Ascending aorta (tissue), 2 donors: ENCODE measurements at places on chromosomes 7 and 10.

- H3K27me3 ChIP-seq = no peaks in the 10 kb centered on the region
- no peak overlapping the region for H3K4me3 ChIP-seq
- DNase-seq = no peak
- H3K36me3 ChIP-seq = no peaks in the 10 kb centered on the region
- H3K4me1 ChIP-seq = no peaks in the 10 kb centered on the region
- H3K27ac ChIP-seq = no peak overlapping the region
Observed at GRCh38 chr7:112358513-112358912, 91.7 kb upstream of the IFRD1 start.

DNA sequence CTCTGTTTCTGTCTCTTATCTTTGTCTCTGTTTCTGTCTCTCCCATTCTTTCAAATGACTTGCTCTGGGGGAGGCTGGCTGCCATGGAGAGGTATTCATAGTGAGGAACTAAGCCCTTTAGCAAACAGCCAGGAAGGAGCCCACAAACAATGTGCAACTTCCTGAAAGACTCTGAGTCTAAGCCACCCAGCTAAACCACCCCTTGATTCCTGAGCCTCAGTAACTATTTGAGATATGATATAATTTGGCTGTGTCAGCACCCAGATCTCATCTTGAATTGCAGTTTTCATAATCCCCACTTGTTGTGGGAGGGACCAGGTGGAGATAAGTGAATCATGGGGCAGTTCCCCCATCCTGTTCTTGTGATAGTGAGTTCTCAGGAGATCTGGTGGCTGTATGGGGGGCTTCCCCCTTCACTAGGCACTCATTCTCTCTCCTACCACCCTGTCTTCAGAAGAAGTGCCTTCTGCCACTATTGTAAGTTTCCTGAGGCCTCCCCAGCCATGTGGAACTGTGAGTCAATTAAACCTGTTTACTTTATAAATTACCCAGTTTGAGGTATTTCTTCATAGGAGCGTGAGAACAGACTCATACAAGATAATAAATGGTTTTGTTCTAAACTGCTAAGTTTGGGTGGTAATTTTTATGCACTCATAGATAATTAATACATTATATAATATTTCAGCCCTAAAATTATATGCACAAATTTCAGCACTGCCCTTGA is 121.2 kb upstream of the FOXP2 start:
- no peaks in the 10 kb centered on the region for H3K27me3 ChIP-seq
- no peak overlapping the region for H3K4me3 ChIP-seq
- no peaks in the 10 kb centered on the region for H3K36me3 ChIP-seq
- no peak for DNase-seq

- no peak overlapping the region for H3K27ac ChIP-seq
- no peak overlapping the region for H3K4me3 ChIP-seq
- peaks cover 17% of the 10 kb centered on the region for H3K27me3 ChIP-seq
- DNase-seq = no peak
Observed at GRCh38 chr7:101179117-101179516, 976 bp downstream of the NAT16 start.

DNA sequence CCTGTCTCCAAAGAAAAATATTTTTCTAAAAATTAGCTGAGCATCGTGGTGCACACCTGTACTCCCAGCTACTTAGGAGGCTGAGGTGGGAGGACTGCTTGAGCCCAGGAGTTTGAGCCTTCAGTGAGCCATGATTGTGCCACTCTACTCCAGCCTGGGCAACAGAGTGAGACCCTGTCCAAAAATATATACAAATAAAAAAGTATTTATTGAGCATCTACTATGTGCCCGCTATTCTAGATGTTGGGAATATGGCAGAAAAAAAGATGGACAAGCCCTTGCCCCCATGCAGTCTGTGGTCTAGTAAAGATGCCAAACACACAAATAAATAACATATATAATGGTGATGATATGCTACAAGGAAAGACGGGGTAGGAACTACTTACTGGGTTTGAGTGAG is 4.3 kb upstream of the STX1A start:
- no peaks in the 10 kb centered on the region for H3K27me3 ChIP-seq
- H3K36me3 ChIP-seq = no peaks in the 10 kb centered on the region
- no peak for DNase-seq
- peaks cover 16% of the 10 kb centered on the region for H3K4me1 ChIP-seq
- no peak overlapping the region for H3K4me3 ChIP-seq

GRCh38 chr10:3217301-3217700 is 44.7 kb upstream of the PITRM1 start:
- no peak for DNase-seq
- H3K4me1 ChIP-seq = no peaks in the 10 kb centered on the region
- H3K27ac ChIP-seq = no peak overlapping the region
- H3K36me3 ChIP-seq = no peaks in the 10 kb centered on the region

DNA sequence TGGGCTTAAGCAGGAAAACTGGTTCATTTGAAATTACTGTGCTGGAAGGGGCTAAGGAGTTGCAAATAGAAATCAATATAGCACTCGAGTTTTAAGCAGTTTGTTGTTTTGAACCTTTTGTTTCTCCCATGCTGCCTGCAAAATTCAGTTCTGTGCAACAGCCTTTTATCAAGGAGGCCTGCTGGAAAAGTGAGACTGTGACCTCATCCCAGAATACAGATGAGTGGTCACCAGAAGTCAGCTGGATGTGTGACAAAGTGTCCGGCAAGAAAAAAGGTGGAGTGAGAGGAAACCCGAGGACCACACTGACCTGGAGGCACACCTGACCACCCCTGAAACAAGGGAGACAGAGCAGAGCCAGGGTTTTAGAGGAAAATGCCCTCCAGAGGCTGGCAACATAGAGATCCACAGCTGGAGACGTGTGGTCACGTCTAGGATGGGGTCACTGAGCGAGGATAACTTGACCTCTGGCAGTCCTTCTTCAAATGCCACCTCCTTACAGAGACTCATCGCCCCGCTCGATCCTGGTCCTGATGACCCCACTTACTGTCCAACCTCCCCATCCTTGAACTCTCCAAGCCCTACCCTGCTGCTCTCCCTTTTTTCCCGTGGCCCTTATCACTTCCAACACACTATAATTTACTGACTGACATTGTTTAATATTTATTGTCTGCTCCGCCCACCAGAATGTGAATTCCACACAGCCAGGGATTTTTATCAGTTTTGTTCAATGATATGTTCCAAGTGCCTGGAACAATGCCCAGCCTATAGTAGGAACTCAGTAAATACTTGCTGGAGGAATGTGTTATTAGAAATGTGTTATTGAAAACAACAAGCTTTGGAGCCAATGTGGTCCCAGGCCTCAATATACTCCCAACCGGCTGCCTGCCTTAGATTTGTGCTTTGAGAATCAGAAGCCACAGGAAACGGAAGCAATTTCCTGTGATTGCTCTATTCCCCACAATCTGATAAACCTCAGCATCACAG is 243.8 kb downstream of the GLI3 start:
- H3K4me3 ChIP-seq = no peak overlapping the region
- H3K4me1 ChIP-seq = peaks cover 3% of the 10 kb centered on the region
- no peaks in the 10 kb centered on the region for H3K27me3 ChIP-seq

- H3K4me3 ChIP-seq = no peak overlapping the region
- H3K36me3 ChIP-seq = no peaks in the 10 kb centered on the region
- no peak for DNase-seq
- no peak overlapping the region for H3K27ac ChIP-seq
- H3K4me1 ChIP-seq = no peaks in the 10 kb centered on the region
Observed at GRCh38 chr10:84097787-84098353, 41.4 kb upstream of the GHITM start.

GRCh38 chr7:71470830-71471229 is 338.9 kb downstream of the GALNT17 start:
- no peaks in the 10 kb centered on the region for H3K36me3 ChIP-seq
- no peak for DNase-seq
- no peak overlapping the region for H3K4me3 ChIP-seq
- H3K27ac ChIP-seq = no peak overlapping the region
- H3K27me3 ChIP-seq = no peaks in the 10 kb centered on the region

DNA sequence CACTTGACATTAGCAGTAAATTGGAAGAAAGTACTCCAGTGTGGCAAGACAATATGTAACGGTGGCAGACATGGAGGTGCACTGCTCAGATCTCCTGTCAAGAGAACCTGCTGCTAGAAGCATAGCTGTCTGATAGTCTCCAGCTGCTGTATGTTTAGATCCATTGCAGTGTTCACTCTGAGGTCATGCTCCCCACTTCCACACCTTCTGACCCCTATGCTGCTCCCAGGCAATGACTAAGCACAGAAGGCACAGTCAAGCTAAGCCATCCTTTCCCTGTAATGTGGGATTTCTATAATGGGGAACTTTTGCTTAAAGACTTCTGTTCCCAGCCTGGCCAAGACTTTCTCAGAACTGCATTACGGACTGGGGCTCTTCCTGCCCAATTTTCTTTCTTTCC is 315.8 kb downstream of the HPSE2 start:
- no peak for DNase-seq
- no peaks in the 10 kb centered on the region for H3K36me3 ChIP-seq
- H3K27ac ChIP-seq = no peak overlapping the region
- H3K27me3 ChIP-seq = no peaks in the 10 kb centered on the region
- H3K4me1 ChIP-seq = no peaks in the 10 kb centered on the region
- H3K4me3 ChIP-seq = no peak overlapping the region

GRCh38 chr7:41803569-41803968 is 100.7 kb upstream of the INHBA start:
- peaks cover 8% of the 10 kb centered on the region for H3K4me1 ChIP-seq
- H3K27me3 ChIP-seq = no peaks in the 10 kb centered on the region
- no peak overlapping the region for H3K4me3 ChIP-seq
- H3K27ac ChIP-seq = no peak overlapping the region
- no peaks in the 10 kb centered on the region for H3K36me3 ChIP-seq

DNA sequence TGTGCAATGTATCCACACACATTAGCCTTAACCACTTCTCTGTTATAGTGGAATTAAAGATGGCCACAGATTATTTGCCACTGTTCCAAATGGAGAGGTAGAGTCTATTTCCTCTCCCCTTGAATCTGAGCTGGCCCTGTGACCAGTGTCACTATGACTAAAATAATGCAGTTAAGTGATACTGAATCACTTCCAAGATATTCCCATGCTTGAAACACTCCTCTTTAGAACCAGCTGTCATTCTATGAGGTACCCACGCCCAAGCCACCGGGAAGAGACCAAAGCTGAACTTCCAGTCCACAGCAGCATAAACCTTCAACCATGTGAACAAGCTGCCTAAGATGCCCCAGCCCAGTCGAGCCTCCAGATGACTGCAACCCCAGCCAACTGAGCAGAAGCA is 2.1 kb upstream of the DHX32 start:
- H3K4me3 ChIP-seq = no peak overlapping the region
- no peaks in the 10 kb centered on the region for H3K27me3 ChIP-seq
- peaks cover 7% of the 10 kb centered on the region for H3K36me3 ChIP-seq
- H3K27ac ChIP-seq = no peak overlapping the region
- H3K4me1 ChIP-seq = no peaks in the 10 kb centered on the region
- no peak for DNase-seq

DNA sequence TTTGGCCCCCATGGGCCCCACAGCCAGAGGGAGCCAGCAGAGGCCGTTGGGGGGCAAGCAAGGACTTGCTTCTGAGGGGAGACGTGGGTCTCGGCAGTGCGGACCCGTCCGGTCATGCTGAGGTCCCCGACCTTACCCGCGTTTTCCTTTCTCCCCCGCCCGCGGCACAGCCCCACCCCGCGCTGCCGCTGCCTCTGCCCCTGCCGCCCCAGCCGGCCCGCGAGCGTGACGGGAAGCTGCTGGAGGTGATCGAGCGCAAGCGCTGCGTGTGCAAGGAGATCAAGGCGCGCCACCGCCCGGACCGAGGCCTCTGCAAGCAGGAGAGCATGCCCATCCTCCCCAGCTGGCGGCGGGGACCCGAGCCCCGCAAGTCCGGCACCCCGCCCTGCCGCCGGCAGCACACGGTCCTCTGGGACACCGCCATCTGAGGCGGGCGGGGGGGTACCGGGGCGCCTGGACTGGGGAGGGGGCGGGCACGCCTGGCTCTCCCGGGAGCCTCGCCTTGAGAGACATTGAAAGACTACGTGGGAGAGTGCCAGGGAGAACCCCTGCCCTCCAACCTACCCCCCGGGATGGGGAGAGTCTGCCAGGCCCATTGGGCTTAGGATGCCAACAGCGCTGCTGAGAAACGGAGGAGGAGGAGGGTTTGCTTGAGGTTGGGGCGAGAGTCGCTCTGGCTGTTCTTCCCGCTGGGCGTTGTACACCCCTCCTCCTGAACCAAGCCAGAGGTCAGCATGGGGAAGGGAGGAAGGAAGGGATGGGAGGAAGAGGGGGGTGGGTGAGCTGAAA is 9.9 kb downstream of the NYAP1 start:
- no peaks in the 10 kb centered on the region for H3K36me3 ChIP-seq
- no peaks in the 10 kb centered on the region for H3K4me1 ChIP-seq
- no peak for DNase-seq
- no peaks in the 10 kb centered on the region for H3K27me3 ChIP-seq
- H3K27ac ChIP-seq = no peak overlapping the region
- peak overlapping the region; percentile 54 for H3K4me3 ChIP-seq

DNA sequence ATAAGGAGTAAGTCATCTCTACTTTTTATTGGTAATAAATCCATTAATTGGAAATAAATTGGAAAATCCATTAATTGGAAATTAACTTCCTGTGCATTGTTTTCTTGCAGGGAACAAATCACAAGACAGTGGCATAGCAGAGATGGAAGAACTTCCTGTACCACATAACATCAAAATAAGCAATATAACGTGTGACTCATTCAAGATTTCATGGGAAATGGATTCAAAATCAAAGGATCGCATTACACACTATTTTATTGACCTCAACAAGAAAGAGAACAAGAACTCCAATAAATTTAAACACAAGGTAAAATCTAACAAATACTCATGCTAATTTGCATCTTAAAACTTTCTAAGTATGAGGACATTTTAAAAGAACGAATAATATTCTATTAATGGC is 57.8 kb downstream of the PHYHIPL start:
- no peak overlapping the region for H3K27ac ChIP-seq
- no peak for DNase-seq
- no peaks in the 10 kb centered on the region for H3K36me3 ChIP-seq
- H3K4me3 ChIP-seq = no peak overlapping the region
- no peaks in the 10 kb centered on the region for H3K4me1 ChIP-seq
